ENCODE measurements at places on chromosomes 3 and 15. TPM values are rescaled to one million over a fixed set of nuclear protein-coding genes. Genes with fewer than 3 reads are reported as not detected.

DNA sequence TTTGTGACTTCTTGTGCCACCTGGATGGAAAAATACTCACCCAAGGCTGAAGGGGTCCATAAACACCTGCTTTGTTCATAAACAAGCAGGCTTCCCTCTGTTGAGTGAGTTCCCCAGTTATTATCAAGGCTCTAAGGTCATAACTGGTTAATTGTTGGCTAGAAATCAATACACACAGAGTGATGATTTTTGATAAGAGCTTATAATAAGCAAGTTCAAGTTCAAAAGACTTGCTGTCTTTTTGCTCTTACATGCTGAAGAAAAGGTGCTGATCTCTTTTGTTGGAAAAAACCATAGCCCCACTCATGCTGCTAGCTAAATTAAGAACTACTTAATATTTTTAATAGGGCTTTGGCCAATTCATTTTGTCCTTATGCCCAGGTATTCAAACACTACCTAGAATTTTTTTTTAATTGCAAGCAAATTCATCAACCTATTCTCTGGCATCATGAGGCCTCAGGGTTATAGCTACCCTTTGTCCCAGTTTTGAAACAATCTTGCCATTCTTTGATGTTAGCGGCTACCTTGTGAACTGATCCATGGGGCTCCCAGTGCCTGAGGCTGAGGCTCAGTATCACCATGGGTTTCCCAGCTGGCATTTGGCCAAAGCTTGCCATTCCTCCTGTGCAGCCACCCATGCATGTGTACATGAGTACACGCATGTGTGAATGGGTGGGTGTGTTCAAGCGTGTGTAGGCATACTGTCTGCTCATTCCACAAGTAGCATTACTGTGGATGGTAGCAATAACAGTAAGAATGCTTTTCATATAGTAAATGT, 127.6 kb upstream of the LPP start:
- no peak for DNase-seq

DNA sequence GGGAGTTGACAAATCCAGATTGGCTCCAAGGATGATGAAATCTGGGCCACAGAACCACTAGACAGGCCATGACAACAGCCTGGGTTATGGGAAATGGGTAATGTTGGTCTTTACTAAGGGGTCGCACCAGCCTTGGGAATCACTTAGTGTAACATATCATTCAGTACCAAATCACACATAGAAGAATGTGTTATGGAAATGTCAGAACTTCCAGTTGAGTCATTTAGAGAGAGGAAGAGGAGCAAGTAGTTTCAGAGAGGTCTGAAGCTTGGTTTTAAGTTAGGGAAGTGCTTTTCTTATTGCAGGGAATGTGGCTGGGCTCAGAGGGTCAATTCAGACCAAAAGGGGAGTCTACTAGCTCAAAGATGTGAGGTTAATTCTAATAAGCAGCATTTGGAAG, 241.6 kb upstream of the ZPLD1 start:
- DNase-seq = no peak

DNA sequence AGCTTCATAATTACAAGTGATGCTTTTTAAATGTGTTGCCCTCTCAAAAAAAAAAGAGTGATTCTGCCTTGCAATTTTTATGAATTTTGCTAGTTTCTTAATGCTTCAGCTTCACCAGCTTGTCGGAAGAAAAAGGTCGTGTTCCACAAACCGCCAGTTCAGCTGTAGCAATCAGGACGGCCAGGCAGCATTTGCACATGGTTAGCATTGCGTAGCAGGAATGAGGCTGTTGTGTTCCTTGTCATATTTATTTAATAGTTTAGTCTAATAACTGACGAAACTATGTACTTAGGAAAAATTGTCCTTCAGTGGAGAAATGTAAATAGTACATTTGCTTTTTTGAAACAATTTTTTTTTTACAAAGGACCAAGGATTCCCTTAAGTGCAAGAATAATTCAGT, 64.9 kb upstream of the SELENOK start:
- no peak for DNase-seq

DNA sequence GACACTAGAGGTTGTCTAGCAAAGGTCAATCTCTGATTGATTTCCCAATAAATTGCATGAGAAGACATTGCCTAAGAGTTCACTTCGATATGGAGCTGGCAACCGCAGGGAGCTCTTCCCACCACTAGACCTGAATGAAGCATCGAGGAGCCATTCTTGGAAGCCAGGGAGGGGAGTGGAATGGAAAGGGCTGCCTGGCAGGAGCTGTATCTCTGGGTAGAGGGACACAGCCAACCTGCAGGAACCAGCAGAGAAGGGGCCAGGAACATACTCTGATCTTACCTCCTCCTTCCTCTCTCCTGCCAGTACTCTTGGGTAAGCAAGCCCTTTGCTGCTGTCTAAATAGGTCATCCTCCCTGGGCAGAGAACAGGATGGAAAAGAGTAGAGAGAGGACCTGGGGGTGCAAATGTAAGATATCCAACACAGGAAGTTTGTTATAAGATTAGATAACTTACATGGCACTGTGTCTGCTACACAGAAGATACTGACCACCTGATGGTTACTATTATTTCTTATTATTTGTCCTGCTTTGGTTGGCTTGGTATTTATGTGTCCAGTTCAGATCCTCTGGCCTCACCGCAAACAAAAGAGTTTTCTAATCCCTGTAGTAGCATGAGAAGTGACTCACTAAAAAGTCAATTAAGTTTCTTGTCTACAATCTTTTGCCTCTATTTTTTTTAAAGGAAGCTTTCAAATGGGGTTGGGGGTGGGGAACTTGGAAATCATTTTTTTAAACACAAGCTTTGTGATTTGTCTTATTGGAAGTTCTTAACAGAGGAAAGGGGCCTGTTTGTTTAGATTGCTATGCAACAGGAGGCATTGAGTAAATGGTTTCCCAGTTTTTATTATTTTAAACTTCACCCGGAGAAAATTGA, 156.7 kb upstream of the TSC22D2 start:
- no peak for DNase-seq

- no peak for DNase-seq
These were observed 128.8 kb upstream of the PRR23C start for GRCh38 chr3:139173372-139174108.

DNA sequence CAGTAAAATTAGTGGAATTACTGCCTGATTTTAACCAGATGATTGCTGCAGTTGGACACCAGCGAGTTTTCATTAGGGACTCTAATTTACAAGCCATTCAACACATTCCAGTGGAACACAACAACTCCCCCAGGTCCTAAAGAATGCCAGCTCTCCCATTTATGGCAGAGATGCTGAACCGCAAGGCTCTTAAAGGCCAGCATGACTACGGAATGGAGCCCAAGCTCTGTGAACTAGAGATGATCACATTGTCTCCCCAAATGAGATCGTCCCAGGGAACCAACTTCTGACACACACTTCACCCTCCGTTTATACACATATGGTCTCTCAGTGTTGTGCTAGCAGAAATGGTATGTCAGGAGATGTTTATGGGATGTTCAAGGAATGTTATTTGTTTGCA, 446.2 kb upstream of the NR2F2 start:
- no peak for DNase-seq

GRCh38 chr15:96052572-96053030, 277.9 kb upstream of the NR2F2 start:
- DNase-seq = no peak

DNA sequence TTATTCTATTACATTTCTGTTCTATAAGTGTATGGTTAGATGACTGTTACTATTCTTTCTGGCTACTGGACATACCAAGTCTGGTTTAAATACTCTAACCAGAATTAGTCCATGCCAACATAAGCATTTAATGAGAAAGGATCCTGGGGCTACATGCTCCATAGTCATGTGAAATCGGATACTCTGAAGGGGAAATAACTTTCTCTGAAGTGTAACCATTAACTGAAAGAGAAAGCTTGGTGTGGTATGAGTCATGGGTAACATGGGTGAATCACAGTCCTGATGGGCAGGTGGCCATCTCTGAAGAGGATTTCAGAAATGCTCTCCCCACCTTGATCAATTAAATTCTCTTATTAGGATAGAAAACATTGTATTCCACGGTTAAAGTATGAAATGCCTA, 69.4 kb downstream of the FHIT start:
- DNase-seq = no peak

DNA sequence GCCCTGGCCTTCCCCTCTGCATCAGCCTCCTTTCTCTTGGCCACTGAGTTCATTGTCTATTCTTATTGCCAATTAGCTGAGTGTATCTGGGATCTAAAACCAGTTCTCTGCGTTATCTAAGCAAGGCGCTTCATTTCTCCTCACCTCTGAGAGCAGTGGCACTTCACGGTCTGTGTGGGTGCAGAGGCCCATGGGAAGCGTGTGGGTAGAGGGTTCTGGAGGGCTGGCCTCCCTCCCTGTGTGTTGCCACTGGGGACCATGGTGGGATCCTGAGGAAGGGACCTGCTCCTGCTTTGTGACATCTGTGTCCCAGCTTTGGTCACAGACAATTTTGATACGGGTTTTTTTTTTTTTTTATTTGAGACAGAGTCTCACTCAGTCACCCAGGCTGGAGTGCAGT, 32.7 kb downstream of the EDEM1 start:
- DNase-seq = no peak

DNA sequence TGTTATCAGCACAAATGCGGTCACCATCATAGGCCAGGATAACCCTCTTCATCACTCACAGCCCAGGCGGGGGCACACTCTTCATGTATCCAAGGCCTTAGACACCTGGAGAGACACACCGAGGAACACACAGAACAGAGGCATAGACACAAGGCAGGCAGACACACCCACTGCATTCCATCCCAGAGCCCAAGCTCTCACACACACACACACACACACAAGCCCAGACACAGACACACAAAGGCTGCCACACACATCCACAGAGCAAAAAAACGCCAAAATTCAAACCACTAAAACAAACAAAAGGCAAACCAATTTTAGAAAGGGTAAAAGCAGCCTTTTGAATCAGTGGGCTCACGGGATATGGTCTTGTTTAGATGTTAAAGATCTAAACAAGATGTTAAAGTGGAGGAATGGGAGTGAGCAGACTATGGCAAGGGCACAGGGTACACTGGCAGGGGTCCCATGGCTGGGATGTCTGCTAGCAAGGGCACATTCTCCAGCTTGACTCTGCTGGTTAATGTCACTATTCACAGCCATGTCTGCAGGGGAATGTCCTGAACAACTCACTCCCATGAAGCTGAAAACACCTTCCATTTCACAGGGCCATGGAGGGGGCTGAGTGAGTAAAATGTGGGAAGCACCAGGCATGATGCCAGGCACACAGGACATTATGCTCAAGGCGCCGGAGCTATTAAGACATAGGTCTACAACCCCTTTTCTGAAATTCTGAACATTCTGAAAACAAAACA, 14.9 kb upstream of the CRABP1 start:
- DNase-seq = no peak

DNA sequence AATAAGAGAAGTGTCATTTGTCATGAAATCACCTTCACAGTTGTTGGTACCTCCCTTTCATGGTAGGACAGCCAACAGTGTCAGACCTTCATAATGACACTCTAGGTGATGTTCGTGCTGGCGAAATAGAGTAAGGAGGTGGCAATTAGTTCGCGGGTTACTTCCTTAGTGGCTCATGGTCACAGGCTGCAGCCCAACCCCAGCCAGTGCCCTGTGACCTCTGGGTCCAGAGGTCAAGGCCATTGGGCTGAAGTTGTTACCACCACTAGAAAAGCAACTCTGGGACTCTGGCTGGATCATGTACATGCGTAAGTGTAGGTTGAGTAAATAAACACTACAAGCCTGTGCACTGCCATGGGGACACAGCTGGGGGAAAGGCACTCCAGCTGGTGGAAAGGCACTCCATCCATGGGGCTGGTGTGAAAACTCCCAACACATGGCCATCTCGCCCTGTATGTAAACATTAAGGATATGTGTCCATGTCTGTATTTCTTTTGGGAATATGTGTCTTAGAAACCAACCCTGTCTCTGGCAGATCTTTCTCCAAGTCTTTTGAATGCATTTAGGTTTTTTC, 106.7 kb downstream of the RYK start:
- no peak for DNase-seq

- DNase-seq = no peak
These were observed 60.0 kb upstream of the GADL1 start for GRCh38 chr3:30954426-30954825.

- DNase-seq = no peak
These were observed 6.0 kb downstream of the LINS1 start for GRCh38 chr15:100595964-100596363.

DNA sequence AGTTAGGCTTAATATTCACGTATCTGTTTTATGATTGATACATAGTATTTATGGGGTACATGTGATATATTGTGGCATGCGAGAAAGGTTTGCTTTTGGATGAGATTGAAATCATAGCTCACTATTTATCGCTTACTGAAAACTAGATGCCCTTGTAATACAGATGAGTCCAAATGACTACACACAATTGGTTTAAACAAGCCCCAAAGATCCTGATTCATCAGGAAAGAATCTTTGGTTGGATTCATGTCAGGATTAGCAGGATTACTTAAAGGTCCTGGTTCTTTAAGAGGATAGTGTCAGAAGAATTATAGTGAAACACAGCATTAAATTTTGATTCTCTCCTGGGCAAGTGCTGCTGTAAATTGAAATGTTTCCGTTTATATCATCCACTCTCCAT, 18.6 kb upstream of the AADAC start:
- DNase-seq = no peak

DNA sequence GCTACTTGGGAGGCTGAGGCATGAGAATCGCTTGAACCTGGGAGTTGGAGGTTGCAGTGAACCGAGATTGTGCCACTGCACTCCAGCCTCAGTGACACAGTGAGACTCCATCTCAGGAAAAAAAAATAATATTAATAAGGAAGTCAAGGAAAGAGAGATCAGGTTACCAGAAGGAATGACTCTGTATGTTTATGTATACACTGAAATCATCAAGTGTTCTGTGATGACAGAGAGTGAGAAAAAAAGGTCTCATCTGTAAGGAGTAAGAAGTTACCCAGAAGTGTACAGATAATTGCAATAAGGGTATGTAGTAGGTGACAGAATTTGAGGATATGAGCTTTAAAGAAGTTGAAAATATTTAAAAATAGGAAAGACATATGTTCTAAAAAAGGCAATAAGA, 4.3 kb upstream of the CCDC50 start:
- no peak for DNase-seq

GRCh38 chr3:30970183-30970582, 75.7 kb upstream of the GADL1 start:
- DNase-seq = no peak

DNA sequence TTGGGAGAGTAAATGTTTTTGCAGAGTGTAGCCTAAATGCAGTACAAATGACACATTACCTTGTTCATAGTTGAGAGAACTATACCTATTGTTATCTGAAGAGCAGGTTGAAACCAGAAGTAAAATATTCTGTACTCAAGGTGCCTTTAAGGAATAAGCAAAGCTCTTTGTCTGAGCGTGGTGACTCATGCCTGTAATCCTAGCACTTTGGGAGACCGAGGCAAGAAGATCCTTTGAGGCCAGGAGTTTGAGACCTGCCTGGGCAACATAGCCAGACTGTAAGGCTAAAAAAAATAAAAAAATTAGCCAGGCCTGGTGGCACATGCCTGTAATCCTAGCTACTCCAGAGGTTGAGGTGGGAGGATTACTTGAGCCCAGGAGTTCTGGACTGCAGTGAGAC, 2.2 kb upstream of the RNF13 start:
- no peak for DNase-seq

- no peak for DNase-seq
These were observed 95.0 kb upstream of the ALDH1A3 start for GRCh38 chr15:100784493-100785180.

GRCh38 chr3:38609386-38610111, 39.9 kb downstream of the SCN5A start:
- DNase-seq = no peak

- no peak for DNase-seq
These were observed 90.1 kb downstream of the FNDC3B start for GRCh38 chr3:172129498-172129849.

Gene MORC1
- total RNA-seq = not detected

Gene ISLR
- not detected for total RNA-seq

Gene SGO1
- total RNA-seq = not detected

Gene FAN1
- 15.9 TPM for total RNA-seq

Gene ZBED2
- total RNA-seq = 0.11 TPM
